ENCODE measurements at places on chromosomes 7 and 10.

GRCh38 chr7:11513460-11513859, 318.5 kb downstream of the THSD7A start:
- DNase-seq, result no peak

DNA sequence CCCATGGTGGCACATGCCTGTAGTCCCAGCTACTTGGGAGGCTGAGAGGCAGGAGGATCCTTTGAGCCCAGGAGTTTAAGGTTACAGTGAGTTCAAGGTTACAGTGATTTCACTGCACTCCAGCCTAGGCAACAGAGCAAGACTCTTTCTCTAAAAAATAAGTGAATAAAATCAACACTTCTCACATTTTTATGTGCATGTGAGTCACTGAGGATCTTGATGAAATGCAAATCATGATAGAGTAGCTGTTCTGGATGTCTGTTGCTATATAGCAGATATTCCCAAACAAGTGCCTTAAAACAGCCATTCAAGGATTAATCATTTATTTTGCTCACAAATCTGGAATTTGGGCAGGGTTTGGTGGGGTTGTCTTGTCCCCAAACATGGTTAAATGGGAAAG, 62.3 kb upstream of the ARHGAP12 start:
- DNase-seq, result no peak

DNA sequence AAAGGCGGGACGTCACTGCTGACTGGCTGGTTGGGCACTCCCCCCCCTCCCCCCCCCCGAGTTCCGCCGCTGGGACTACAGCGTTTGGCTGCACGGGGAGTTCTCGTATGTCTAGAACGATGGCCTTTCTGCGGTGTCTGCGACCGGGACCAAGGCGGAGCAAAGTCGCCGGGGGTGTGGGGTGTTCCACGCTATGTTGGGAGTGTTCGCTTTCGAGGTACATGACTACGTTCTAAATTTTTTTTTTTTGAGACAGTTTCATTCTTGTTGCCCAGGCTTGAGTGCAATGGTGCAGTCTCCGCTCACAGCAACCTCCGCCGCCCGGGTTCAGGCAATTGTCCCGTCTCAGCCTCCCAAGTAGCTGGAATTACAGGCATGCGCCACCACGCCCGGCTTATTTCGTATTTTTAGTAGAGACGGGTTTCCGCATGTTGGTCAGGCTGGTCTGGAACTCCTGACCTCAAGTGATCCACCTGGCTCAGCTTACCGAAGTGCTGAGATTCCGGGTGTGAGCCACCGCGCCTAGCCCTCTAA, 573 bp upstream of the IDI1 start:
- DNase-seq, result no peak

DNA sequence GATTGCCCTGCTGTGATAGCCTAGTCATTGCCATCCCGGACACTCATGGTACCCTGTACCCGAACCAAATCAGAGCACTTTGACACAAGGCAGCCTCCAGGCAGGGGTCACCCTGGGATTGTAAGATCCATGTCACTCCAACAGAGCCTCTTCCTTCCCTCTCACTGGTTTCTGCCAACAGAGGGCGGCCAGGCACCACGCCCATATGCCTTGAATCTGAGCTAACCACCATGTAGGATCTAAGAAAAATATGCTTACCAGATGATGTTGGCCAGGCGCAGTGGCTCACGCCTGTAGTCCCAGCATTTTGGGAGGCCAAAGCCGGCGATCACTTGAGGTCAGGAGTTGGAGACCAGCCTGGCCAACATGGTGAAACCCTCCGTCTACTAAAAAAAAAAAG, 389.2 kb upstream of the KLF6 start:
- DNase-seq, result no peak

GRCh38 chr10:23362879-23363792, 18.5 kb upstream of the C10orf67 start:
- DNase-seq, result no peak

DNA sequence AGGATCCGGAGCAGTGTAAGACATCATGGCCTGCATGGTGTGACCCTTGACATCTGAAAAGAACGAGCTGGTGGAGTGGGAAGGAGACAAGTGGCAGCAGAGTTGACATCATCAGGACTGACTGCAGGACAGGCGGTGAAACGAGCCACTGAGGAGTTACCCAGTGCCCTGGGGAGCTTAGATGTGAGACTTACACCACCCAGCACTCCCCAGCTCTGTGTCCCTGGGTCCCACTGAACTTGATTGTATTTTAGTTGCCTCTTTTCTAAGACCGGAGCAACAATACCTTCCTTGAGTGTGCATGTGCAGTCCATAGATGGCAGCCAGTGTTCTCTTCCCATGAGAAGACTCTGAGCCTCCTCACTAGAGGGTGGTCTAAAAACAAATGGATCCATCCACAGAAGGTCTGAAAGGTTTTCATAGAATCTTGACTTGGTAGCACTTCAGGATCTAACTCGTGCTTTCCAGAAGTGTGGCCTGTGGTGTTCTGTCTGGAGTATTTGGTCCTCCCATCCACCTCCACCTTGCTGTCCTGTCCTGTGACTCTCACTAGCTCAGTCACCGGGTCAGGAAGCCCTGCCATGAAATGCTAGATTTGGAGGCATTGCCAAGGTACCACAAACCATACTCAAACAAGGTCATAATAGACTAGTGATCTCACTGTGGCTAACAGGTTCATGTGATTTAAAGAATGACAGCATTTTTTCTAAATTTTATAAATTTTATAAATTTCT, 59.0 kb downstream of the IKZF1 start:
- no peak for DNase-seq

DNA sequence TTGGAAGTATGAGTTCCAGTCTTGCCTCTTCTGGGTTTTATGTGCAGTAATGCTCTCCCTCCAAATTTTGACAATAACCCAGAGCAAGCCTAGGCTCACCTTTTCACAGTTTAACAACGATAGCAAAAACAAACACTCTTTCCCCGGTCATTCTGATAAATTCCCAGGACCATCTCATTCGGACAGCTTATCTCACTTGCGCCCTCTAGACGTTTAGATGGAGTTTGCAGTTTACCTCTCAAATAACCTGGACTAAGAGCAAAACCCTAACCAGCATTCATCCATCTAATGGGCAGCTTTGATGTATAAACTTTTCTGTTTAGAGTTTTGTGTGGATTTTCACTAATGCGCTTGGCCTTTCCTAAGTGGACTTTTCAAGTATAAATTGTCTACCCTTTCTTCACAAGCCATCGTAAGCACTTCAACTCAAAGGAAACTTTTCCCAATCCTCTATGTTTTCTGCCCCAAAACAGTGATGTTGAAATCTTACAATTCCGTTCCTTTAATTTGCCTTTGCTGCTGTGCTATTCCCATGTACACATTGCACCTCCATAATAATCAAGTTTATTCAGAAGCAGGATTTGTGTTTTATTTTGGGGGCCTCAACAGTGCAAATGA, 114.9 kb downstream of the HDAC9 start:
- peak; percentile 5 for DNase-seq

DNA sequence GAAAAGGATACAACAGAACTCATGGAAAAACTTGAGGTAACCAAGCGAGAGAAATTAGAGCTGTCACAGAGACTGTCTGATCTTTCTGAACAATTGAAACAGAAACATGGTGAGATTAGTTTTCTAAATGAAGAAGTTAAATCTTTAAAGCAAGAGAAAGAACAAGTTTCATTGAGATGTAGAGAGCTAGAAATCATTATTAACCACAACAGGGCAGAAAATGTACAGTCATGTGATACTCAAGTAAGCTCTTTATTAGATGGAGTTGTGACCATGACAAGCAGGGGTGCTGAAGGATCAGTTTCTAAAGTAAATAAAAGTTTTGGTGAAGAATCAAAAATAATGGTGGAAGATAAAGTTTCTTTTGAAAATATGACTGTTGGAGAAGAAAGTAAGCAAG, 62.1 kb downstream of the AKAP9 start:
- no peak for DNase-seq

- no peak for DNase-seq
Observed at GRCh38 chr10:132847856-132848255, 61.9 kb upstream of the NKX6-2 start.

GRCh38 chr7:131921016-131921415, 364.6 kb upstream of the PODXL start:
- no peak for DNase-seq

GRCh38 chr7:130986261-130986690, 252.3 kb upstream of the KLF14 start:
- no peak for DNase-seq

DNA sequence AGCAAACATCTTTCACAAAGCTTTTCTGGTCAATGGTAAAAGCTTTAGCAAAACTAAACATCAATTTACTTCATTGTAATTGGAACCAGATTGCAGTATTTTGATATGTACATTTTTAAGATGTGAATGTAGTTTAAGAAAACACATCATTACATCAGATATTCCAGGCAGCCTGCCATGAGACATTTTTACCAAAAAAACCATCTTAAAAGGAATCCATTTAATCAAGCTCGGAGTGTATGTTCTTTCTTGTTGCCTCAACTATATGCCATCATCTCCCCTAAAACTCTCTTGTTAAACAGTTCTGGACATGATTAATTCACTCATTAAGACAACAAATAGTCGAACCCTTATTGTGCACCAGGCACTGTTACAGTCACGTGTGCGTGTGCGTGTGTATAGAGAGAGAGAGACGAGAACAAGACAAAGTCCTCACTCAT, 97.5 kb downstream of the UBE2H start:
- DNase-seq, result no peak

DNA sequence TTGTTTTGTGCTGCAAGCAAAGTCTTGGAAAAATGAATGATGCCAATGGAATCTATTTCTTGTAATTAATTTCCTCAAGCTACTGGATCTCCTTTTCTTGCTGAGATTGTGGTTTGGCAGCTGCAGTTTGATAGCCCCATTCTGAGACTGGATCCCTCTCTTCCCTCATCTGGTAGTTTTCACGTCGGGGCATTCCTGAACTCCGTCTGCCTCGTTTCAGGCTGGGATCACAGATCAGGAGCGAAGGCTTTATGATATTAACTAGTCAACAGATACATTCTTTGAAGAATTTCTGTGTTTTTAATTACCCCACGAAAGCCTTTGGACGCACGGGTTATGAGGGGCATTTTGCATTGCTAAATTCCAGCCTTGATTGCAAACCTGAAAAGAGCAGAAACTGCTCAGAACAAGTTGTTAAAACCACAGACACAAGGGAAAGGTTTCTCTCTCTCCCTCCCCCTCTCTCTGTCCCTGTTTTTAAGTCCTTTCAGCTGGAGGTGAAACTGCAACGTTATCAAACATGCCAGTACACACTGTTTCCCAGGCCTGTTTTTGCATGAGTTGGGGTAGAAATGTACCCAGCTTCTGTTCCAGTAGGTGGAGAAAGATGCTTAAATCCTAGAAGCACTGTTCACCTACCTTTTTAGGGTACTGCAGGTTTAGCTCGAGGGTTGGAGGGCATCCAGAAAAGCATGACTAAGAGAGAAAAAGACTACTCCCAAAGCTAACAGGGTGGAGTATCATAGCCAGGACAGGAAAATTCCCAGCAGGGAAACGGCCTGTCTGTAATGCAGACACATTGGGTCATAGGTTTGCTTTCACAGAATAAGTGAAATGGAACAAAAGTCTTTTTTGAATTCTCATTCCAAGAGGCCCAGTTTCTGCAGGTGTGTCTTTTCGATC, 124.3 kb downstream of the CUX1 start:
- DNase-seq, result no peak

DNA sequence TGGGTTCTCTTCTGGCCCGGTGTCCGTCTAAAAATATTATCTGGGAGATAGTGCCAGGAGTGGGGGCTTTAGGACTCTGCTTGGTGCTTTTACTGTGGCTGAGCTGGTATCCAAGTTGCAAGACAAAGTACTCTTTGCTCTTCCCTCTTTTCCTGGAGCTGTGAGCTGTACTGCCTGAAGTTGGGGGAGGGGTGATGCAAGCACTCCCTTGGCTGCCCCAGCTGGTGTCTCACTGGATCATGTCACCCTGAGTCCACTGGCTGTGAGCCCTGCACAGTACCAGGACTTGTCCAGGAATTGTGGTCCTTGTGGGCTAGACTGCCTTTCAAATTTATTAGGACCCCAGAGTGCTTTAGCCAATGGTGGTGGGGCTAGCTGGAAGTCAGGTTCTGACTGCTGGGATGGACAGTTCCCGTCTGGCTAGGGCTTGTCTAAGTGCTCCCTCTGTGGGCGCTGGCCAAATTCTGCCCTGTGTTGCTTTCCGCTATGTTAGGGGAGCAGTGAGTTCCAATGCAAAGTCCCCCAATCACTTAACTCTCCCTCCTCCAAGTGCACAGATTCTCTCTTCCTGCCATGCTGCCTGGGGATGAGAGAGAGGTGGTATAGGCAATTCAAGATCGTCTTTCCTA, 13.1 kb downstream of the CC2D2B start:
- no peak for DNase-seq

DNA sequence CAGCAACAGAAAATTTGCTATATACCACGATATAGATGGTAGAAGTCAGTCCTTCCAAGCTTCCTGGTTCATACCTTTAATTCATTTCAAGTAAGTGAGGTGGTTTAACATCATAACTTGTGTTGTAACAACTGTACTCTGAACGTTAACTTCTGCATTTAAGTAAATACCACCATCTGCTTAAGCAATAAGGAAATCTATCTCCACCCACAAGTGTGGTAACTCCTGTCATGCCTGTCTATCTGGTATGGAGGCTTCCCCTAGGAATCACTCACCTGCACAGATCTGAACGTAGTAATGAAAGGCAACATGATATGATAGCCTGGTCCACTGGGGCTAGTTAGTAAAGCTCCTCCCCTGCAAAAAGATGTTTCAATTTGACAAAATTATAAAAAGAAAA, 2.3 kb downstream of the ERLIN1 start:
- no peak for DNase-seq

DNA sequence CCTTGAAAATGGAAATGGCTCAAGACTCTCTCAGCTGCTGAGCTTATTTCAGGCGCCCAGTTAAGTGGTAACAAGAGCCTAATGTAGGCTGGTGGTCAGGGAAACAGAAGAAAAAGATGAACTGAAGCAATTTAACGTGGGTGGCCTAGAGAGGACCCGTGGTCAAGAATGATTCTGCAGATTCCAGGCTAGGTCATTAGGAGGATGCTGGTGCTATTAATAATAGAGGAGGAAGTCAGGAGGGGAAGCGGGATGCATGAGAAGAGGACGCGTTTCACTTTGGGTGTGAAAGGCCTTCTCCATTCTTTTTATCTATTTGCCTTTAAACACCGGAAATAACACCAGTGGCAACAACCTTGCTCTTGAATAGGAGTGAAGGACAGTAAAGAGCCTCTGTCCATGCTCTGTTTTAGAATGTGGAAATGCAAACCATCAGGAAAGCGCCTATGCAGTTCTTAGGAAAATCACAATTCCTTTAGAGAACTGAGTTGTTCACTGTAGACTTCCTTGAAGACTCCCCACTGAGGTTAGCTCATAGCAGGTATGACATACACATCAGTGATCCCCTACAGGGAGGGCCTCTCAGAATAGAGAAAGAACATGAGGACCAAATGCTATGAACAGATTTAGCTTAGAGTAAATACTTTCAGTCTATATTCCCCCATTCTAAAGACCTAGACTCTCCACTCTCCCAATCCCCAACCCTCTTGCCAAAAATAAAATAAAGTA, 8.6 kb downstream of the LIPA start:
- no peak for DNase-seq

- peak; percentile 79 for DNase-seq
Observed at GRCh38 chr7:105664816-105665525, 83.7 kb upstream of the EFCAB10 start.

- no peak for DNase-seq
Observed at GRCh38 chr7:38889079-38889478, 19.9 kb downstream of the VPS41 start.

Measured in NCI-H1105 (cell line).